Effector memory CD4-positive, alpha-beta T cell (primary cell): ENCODE measurements at places on chromosomes 4 and X.

DNA sequence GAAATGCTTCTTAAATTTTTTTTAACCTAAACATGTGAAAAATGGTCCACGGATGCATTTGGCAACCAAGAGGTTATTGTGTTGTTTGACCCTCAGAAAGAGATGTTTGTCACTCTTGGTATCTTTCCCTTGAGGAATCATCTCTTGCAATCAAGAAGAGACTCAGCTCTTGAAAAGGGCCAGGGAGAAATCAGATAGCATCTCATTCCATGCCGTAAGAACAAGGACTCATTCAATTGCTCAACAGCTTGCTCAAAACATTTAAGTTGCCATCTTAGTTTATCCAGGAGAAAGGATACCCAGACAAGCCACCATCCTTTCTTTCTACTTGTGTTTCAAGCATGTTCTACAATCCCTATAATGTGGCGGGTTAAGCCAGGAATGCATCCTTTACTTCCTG, 209.5 kb upstream of the LNX1 start:
- DNase-seq, result no peak

DNA sequence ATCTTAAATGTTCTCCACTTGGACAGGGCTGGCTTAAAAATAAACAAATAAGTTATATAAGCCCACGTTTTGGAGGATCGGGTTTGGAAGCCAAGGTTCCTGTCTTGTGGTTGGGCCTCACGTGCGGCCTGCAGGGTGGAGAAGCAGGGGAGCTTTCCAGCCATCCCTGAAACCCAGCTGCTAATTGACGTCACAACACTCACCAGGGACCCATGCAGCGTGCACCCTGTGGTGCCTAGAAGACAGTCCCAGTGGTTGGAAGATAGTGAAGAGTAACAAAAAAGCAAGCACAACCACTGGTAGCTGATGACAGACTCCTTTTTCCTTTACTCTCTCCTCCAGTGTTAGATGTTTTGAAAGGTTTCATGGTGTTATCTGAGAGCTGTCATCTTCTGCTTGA, 142.0 kb upstream of the RBPJ start:
- DNase-seq, result no peak

- no peak for DNase-seq
Observed at GRCh38 chrX:3326681-3327080, 19.8 kb downstream of the MXRA5 start.

DNA sequence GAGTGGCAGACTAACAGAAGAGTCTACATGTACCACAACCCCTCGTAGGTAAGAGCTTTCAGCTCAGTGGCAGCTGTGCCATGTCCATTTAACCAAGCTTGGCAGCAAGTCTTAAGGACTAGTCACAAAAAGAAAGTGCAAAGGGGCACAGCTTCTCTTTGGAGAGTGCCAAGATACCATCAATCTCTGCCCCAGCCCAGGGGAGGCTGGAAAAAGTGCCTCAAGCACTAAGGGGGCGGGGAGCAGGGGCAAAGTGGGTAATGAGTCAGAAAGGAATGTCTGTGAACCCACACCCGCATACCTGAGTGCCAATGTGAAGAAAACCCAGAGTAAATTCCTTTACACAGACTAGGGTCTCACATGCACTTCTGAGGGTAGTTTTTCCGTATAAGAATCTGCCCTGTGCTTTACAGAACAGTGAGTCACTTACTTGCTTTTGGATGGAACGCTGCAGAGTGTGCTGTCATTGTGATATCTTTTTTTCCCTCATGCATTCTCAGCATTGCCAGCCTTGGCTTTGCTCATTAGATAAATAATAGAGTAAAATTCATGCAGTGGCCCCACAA, 219.8 kb downstream of the ZNF674 start:
- no peak for DNase-seq

DNA sequence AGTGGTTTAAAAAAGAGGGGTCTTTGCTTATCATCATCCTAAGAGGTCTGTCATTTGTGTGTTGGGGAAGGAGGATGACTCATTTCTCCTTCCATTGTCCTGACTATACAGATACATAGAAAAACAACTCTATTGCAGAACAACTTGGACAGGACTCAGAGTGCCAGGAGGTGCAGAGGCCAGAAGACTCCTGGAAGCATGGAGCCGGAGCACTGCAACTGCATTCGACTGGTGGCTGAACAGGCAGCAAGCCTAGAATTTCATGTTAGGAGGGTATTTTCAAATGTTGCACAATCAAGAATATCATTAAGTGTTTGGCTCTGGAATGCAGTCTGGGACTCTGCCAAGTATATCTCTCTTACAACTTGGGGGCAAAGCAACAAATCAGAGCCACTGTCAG, 35.0 kb upstream of the MAML3 start:
- no peak for DNase-seq

DNA sequence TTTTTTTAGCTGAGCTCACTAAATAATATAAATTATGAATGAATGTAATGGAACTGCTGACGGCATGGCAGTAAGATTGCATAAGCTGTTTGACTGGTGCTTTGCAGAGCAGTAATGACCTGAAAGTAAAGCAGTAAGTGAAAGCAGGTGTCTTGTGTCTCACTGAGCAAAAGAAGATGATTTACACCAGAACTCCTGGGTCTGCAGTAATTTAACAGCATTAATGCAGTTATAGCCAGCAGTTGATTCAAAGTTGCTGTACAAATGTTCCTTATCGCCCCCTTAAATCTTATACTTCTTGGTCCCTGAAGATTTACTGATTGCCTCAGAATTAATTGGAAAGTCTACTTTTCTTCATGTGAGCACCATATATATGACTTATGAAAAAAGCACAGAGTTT, 187.7 kb downstream of the DCTD start:
- no peak for DNase-seq

DNA sequence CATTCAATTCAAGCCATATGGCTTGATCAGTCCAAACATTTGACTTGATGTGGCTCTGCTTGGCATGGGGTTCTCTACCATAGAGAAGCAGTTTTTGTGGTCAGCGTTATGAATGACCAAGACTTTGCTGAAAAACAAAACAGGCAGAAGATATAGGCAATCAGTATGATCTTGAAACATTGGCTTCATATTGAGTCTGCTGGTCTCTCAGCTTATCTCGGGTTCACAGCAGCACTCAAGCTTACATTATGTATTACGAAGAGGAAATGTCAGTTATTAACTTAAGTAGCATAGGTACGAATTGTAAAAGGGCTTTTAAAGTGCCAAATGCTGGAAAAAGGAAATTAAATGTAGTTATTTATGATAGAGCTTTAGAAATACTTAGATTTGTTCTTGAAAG, 99.0 kb downstream of the AFF2 start:
- DNase-seq, result no peak

- no peak for DNase-seq
Observed at GRCh38 chrX:101370888-101371504, 15.0 kb downstream of the BTK start.

DNA sequence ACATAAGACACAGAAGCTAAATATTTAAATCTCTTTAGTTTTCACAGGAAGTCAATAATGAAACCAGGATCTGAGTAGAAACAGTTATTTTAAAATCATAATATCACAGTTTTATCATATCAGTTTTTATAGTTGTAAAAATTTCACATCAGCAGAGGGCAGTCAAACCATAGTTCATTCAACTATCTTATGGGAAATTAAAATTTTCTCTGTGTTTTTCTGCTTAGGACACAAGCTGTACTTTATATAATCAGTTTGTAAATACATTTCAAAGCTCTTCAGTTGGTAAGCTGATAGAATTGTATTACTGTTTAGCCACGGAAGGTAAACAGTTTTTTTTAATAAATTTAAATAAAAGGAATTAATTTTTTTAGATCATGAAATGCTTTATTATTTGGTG, 204.8 kb upstream of the NUDT6 start:
- no peak for DNase-seq

DNA sequence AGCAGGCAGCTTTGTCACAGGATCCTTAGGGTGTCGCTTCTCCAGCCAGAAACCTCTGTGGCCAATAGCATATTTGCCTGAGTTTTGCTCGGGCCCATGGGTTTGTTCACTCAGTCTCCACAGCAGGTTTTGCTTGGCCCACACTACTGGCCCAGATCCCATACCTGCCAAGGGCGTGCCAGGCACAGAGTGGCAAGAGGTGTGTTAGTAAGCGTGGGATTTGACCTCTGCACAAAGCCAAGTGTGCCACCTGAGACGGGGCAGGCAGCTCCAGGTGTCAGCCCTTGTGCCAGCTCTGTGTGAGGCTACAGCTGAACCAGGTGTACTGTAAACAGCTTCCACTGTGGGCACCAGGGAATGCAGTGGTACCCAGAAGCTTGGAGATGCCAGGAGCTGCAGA, 2003.0 kb downstream of the C4orf33 start:
- no peak for DNase-seq

DNA sequence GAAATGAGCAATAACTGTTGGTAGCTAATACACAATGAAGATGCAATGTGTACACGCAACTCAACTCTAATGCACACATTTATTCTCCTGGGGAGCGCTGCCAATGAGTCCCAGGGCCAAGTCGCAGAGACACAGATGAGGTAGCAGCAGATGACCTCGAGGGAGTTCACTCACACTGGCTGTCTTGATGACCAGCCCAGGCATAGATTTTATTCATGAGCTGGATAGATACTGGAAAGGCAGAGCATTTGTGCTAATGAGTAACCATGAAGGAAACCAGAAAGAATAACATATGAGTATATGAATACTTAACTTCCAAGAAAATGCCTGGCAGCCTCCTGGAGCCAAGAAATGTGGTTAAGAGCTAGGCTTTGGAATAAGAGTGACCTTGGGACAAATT, 42.3 kb downstream of the RASL11B start:
- no peak for DNase-seq

- no peak for DNase-seq
Observed at GRCh38 chr4:146981651-146982050, 36.0 kb upstream of the TTC29 start.

GRCh38 chr4:37599092-37599790, 86.9 kb downstream of the RELL1 start:
- DNase-seq, result no peak

DNA sequence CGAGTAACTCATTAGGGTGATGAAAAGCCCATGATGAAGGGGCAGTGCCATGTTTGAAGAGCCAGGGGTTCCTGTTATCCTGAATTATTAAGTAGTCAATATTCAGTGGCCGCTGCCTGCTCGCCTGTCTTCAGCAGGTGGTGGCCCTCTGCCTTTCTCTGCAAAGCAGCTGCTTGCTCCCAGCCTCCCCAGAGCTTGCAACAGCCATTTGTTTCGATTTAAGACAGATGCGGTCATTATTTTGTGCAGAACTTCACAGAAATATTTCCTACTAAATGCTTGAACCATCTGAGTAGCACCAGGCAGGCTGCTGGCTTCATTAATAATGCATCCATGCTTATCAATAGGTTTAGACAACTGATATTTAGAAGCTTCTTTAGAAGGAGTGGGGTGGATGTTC, 104.3 kb upstream of the TTC29 start:
- DNase-seq, result no peak

DNA sequence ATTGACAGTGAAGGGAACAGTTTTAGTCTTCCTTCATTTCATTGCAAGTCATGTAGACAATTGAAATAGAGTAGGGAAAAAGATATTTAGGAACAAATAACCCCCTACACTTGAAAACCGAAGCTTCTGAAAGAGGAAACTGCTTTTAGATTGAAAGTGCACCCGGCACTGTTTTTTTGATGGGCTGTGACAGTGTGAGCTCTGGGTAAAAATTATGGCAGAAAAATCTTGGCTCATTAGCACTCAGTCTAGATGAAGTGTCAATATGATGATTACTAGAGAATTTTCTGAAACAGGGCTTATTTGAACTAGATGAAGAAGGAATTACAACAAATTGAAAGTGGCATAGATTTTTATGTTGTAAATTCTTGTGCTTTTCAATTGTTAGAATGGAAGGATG, 1132.4 kb downstream of the RAPGEF2 start:
- no peak for DNase-seq

GRCh38 chr4:14862891-14863290, 139.4 kb upstream of the CPEB2 start:
- DNase-seq, result no peak

- DNase-seq, result no peak
Observed at GRCh38 chr4:6095023-6095752, 77.0 kb upstream of the C4orf50 start.

GRCh38 chrX:57104406-57104805, 16.9 kb downstream of the SPIN2B start:
- no peak for DNase-seq

DNA sequence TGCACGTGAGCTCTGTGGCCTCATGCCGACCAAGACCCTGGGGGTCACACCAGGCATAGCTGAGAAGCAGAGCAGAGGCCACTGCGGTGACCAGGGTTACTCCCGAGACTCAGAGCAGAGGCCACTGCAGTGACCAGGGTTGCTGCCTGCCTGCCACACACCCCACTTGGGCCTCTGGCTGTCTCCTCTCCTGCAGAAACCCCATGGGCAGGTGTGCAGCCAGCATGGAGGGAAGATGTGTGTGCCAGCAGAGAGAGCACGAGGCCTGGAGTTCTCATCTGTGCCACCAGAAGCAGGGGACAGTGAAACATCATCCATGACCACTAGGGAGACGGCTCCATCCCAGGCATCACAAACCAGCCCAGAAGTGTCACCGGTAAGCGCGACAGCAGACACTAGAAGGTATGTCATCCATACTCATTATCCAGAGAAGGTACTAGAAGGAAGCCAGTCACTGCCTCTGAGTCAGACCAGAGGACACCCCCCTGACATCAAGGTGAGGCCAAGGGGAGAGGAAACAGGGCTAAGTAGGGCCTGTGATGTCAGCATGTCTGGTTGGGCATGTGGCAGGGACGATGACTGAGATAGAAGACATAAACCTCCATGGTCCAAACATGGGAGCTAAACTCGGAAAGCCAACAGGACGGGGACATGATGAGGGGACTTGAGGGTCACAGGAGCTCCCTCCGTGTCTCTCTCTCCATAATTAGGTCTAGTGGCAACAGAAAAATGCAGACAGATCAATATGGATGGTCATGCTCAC, 24.2 kb upstream of the SPON2 start:
- DNase-seq, result no peak

DNA sequence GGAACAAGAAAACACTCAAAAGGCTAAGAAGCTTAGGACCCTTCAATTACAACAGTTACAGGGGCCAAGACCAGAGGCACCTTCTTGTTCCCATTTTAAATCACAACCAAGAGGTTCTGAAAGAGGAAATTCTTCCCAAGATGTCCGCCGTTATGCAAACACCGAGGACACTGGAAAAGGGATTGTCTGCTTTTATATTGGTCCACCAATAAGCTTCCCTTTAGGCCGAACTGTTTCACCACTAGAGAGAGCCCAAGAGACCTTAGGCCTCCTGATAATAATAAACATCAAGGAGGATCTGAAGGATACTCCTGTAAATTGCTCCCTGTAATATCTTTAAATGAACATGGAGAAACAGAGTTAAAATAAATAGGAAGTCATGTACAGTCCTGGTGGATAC, 92.6 kb upstream of the NLRP2B start:
- no peak for DNase-seq

GRCh38 chrX:11437642-11438379, 144.6 kb downstream of the AMELX start:
- no peak for DNase-seq

GRCh38 chr4:107541511-107541910, 178.5 kb downstream of the PAPSS1 start:
- DNase-seq, result no peak
